ENCODE measurements at places on chromosomes 3 and 15.

- no peak for DNase-seq
Observed at GRCh38 chr3:150161011-150161410, 190.3 kb upstream of the PFN2 start.

- DNase-seq = peak; percentile 73
Observed at GRCh38 chr3:136250903-136251460, 842 bp downstream of the PCCB start.

DNA sequence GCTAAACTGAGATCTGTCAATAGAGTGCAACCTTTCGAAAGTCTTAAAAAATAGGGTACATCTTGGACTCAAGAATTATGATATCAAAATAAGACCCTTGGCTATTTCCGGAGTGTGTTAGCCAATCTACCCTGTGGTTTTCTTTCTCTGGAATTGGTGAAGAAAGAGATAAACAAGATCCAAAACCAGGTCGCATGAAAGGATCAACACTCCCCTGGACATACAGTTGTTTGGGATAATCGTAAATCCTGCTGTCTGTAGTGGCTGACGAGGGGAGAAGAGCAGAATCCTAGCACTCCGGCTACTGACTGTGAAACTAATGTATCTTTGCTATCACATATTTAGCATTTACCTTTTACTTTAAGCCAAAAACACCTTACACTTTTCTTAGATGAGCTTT lies 30.9 kb downstream of the FNDC3B start:
- no peak for DNase-seq

DNA sequence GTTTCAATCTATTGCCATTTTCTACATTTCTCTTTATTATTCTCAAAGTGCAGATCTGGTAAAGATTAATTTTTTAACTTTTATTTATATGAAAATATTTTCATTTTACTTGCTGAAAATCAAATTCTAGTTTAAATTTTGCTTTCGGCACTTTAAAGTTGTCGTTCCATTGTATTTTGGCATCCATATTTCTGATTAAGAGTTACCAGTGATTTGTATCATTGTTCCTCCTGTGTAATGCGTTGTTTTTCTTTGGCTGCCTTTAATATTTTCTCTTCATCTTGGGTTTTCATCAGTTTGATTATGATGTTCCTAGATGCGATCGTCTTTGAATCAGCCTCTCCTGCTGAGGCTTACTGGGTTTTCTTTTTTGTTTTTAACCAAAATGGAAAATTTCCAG lies 97.3 kb downstream of the SPATA16 start:
- no peak for DNase-seq

- peak; percentile 78 for DNase-seq
Observed at GRCh38 chr3:29335438-29335837, 54.6 kb downstream of the RBMS3 start.

DNA sequence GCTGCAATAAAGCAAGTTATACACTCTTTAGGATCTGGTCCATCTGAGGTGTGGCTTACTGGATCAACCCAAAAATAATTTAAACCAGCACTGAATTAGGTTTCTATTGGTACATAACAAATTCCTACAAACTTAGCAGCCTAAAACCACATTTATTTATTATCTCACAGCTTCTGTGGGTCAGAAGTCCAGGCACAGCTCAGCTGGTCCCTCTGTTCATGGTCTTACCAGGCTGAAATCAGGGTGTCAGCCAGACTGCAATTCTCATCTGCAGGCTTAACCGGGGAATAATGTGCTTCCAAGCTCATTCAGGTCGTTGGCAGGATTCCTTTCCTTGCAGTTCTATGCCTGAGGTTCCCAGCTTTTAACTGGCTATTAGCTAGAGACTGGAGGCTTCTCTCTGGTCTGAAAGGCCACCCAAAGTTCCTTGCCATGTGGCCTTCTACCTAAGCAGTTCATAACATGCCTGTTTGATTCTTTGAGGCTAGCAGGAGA lies 477.4 kb upstream of the WNT5A start:
- no peak for DNase-seq

DNA sequence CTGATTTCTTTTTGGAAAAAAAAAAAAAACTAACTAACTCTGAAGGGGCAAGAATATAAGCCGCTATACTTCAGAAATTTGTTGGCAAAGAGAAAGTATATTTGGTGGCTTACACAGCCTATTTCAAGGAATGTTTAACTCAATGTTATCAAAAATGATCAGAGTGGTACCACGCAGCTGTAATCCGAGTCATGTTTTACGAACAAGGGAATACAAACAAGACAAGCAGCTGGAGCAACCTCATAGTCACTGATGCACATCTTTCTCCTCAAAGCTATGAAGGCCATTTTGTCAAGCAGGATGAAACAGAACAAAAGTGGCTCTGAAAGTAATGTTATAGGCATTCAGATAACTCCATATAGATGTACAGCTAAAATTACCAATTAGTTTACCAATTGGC lies 81.2 kb downstream of the SCAPER start:
- DNase-seq = no peak

GRCh38 chr3:129034642-129035041 lies 25.9 kb upstream of the GP9 start:
- DNase-seq = no peak

DNA sequence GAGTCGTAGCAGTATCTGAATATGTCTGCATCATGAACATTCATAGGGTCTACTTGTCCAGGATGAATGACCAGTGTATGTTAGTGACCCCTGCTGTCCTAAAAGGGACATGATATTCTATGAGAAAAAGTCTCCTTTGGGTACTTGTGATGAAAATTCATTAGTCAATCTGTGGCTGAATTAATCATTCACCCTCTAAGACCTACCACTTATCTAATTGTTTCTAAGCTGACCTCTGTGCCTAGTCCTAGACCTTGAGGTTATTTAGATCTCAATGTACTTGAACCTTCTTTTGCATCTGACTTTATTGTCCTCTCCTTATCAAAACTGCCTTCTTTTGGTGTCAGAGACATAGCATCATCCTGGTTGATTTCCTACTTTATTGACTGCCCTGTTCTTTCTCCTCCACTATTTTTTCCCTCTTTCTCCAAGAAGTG lies 799.3 kb downstream of the DIPK2A start:
- no peak for DNase-seq

DNA sequence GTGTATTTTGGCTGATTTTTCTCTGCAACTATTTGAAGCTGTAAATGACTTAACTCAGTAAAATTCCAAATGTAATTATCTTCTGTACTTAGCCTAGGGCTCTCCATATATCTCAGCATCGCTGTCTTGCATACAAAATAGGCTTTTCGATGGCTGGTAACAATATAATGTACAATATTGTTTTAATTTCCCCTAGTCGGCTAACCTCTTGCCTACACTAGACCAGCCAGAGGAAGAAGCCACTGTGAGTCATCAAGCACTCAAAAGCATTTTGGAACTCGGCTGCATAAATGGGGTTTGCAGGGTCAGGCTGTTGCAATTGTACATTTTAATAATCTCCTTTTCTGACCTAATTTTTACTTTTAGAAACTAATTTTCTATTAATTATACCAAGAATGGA lies 583.8 kb downstream of the FOXP1 start:
- DNase-seq = no peak

DNA sequence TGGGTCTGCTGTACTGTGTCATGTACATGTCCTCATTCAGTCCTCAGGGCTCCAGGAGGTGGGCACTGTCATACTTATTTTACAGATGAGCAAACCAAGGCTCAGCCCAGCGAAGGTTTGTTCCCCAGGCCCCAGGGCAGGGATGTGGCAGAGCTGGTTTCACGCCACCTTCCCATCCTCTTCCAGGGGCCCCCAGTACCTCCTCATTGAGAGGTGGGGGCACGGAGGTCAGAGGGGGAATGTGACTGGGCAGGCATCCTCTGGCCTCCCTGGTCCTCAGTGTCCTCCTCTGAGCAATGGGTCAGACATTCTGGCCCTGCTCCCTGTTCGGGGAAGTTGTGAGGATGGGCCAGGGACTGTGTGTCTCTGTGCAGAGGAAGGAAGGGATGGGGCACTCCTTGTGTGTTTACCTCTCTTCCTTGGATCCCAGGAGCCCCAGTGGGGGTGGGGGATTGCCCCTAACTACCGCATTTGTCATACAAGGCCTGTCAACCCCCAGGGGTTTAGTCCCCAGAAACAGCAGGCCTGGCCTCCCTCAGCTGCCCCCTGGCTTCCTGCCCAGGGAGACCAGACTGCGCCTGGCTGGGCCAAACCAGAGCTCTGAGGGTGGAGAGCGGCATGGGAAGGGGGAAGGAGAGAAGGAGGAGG lies 65.9 kb upstream of the LCTL start:
- DNase-seq = no peak
